GM23338 (cell line): ENCODE measurements at places on chromosomes 3 and 15. TPM values are rescaled to one million over a fixed set of nuclear protein-coding genes. Genes with fewer than 3 reads are reported as not detected.
A peak's percentile ranks its signal among the peaks of the same experiment; 100 is the strongest.

DNA sequence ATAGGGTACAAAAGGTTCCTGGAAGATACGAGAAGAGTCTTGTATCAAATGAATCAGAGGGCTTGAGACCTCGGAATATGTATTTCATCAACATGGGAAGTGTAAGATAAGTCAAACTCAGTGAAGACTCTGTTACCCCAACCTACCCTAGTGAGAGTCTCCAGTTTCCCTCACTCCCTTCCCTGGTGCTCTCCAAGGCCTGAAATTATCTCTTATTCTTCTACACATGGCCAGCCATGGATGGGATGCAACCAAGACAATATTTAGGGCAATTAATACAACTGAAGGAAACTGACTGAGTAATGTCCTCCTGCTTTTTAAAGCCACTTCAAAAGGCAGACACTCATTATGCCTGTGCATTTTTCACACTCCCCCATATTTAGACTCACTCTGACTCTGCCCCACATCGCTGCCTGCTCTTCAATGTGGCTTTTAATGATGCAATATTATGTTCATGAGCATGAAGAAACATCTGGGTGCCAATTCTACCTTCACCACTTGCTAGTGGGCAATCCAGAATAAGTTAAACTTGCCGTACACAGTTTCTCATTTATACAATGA lies 137.1 kb upstream of the THBS1 start:
- DNase-seq = no peak

Gene RTP4
- total RNA-seq = not detected in 2 replicates

Gene SKOR1
- total RNA-seq = 0.17 and 0.19 TPM in 2 replicates

Gene CCNB2
- 108 and 120 TPM in 2 replicates for total RNA-seq

GRCh38 chr3:66138336-66139313 lies 82.2 kb upstream of the SLC25A26 start:
- DNase-seq = peak; percentile 90

Gene STRIT1
- 1.6 TPM in 1 of 2 replicates, not detected in the other for total RNA-seq

DNA sequence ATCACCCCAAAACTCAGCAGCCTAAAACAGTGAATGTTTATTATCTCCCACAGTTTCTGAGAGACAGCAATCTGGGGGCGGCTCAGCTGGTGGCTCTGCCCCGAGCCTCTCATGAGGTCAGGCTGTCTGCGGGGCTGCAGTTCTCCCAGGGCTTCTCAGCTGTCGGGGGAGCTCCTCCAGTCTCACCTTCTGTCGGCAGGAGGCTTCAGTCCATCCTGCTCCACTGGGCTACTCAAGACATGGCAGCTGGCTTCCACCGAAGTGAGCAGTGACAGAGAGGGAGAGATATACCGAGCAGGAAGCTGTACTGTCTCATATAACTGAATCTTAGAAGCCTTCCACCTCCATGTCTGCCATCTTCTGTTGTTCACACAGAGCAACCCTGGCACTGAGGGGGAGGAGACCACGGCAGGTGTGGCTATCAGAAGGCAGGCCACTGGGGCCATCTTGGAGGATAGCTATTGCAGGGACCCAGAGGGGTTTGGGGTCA lies 72.8 kb upstream of the ITGA11 start:
- no peak for DNase-seq

GRCh38 chr15:31353931-31354330 lies 27.3 kb downstream of the KLF13 start:
- DNase-seq = no peak

Gene GREM1
- total RNA-seq = 0.12 and 1.0 TPM in 2 replicates

DNA sequence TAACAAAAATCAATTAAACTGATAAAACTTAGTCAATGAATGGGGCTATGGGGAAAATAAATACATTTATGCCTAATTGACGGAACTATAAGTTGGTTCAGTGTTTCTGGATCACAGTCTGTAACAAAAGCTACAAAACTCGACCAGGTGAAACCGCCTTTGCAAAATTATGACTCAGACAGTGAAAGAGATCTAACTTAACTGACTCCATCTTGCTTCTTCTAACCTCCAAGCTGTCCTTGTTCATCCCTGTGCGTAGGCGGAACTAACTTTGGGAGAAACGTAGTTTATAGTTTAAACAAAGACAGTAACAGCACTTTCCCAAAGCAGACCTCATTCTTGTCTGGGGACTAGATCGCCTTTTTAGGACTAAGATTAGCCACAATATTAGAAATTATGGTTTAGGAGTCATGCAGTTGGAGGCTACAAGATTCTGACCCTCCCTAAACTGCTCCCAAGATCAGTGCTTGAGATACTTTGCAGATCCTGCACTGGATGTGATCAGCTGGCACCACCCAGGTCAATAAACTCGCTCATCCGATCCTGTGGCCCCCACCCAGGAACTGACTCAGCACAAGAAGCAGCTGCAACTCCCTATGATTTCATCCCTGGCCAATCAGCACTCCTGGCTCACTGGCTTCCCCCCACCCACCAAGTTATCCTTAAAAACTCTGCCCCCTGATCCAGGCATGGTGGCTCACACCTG lies 7.2 kb upstream of the MFGE8 start:
- no peak for DNase-seq

Gene CRYGS
- 0.74 and 2.9 TPM in 2 replicates for total RNA-seq

- DNase-seq = no peak
Observed at GRCh38 chr3:181808053-181808452, 96.3 kb downstream of the SOX2 start.

Gene SNTN
- not detected in 2 replicates for total RNA-seq

- DNase-seq = no peak
Observed at GRCh38 chr3:44835684-44836083, 26.0 kb upstream of the TMEM42 start.

Gene TGFBR2
- 12.2 and 13.0 TPM in 2 replicates for total RNA-seq

Gene DNAJB8
- total RNA-seq = not detected in 2 replicates

DNA sequence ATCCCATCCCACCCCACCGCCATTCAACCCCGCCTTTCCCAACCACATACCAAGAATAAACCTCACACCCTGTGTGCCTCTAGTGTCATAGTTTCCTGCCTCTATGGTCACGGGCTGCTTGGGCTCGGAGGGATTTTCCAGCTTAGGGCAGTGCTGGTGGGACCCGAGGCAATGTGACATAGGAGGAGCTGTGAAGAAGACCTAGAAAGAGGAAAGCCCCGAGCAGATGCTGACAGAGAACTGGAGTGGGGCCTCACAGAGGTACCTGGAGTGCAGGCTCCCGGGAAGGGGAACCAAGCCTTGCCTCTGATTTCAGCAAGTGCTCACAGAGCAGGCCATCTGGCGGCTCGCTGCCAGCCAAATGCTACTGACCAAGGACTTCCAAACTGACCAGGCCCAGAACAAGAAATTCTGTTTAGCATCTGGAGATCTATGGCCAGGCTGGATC lies 27.5 kb downstream of the BHLHE40 start:
- DNase-seq = no peak

GRCh38 chr3:124486324-124486723 lies 243.9 kb upstream of the UMPS start:
- peak; percentile 23 for DNase-seq

DNA sequence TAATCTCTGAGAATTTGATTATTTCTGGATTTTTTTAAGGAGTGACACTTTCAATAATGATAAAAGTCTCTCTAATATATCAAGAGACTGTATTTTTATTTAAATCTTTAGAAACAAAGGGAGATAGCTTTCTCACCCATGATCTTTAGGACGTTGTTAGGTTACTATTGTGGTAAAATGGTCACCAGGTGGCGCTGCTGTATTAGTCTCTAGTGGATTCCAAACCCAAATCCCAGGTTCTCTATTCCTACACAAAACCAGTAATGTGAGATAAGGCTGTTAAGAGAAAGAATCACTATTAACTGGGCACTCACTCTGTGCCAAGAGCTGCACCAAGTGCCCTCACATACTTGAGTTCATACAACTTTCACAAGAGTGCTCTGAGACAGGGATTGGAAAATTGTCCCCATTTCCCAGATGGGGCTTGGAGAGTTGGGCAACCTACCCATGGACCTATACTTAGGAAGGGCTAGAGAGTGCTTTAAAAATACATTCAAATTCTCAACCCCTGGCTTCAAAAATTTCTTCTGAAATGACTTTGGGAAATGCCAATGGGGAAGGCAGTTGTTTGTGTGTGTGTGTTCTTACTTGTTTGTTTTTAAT lies 593.4 kb upstream of the TGFBR2 start:
- DNase-seq = peak; percentile 93

Gene ITIH3
- total RNA-seq = 0.31 TPM in 1 of 2 replicates, not detected in the other

GRCh38 chr3:101876142-101876541 lies 26.8 kb downstream of the NFKBIZ start:
- DNase-seq = no peak

- no peak for DNase-seq
Observed at GRCh38 chr15:91264651-91265351, 164.7 kb downstream of the SV2B start.

- no peak for DNase-seq
Observed at GRCh38 chr3:194407423-194407822, 8.4 kb upstream of the GP5 start.

DNA sequence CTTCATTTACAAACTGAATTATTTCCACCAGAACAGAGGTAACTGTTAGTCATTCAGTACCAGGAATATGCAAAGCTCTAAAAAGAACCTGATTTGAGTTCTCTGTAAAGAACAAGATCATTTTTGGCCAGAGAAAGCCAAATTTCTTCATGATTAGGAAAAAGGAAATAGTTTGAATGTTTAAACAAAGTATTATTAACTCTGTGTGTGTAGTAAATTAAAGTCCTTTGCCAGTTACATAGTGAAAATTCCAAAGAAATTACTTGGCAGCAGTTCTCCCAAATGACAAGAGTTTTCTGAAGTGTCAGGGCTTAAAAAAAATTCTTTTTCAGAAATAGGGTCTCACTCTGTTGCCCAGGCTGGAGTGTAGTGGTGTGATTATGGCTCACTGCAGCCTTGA lies 24.5 kb downstream of the QTRT2 start:
- DNase-seq = no peak

- DNase-seq = no peak
Observed at GRCh38 chr3:135325726-135326235, 530.7 kb downstream of the EPHB1 start.

Gene CCR3
- not detected in 2 replicates for total RNA-seq

GRCh38 chr3:58154626-58155449 lies 55.9 kb downstream of the DNASE1L3 start:
- DNase-seq = no peak

- no peak for DNase-seq
Observed at GRCh38 chr15:100515758-100516157, 13.0 kb downstream of the CERS3 start.

- no peak for DNase-seq
Observed at GRCh38 chr3:9690451-9691450, 12.9 kb upstream of the CPNE9 start.

DNA sequence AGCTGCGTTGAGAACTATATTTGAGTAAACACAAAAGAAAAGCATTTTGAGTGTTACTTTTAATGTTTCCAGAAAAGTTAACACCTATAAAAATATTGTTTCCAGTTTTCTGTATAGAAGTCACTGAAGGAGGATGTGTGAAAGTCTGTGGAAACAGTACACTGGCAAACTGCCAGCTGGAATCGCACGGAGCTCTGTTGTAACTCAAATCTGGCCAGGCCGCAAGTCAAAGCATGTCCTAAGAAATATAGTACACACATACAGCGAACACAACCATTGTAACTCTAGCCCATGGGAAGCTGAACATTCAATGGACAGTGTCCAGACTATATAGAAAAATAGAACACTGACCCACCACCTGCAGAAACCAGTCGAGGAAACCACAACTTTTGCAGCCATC lies 657.2 kb downstream of the FHIT start:
- DNase-seq = no peak

Gene CCRL2
- not detected in 2 replicates for total RNA-seq

GRCh38 chr3:147372525-147373027 lies 33.8 kb downstream of the ZIC4 start:
- DNase-seq = no peak

Gene GPR156
- 2.5 and 4.7 TPM in 2 replicates for total RNA-seq
